Right ventricle myocardium superior (tissue), 1 donor: ENCODE measurements at places on chromosomes 7 and 10. TPM values are rescaled to one million over a fixed set of nuclear protein-coding genes. Genes with fewer than 3 reads are reported as not detected.

The PRKCQ gene
- 0.30 TPM for total RNA-seq

The ASNS gene
- 4.5 TPM for total RNA-seq

The EGFR gene
- total RNA-seq, result 10.1 TPM

The TRUB1 gene
- 12.0 TPM for total RNA-seq

The ITGB1 gene
- total RNA-seq, result 458 TPM

The FXYD4 gene
- not detected for total RNA-seq

DNA sequence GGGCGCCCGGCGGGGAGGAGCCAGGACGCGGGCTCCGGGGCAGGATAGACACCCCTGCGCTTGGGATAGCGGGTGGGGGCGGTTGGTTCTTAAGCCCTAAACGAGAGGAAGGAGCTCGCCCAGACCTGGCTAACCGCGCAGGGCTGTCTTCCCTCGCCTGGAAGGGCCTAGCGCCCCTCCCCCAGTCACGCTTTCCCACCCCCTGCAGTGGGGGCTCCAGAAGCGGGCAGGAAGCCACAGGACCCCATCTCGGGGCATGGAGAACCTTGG lies 6.5 kb downstream of the SHH start:
- DNase-seq, result no peak

DNA sequence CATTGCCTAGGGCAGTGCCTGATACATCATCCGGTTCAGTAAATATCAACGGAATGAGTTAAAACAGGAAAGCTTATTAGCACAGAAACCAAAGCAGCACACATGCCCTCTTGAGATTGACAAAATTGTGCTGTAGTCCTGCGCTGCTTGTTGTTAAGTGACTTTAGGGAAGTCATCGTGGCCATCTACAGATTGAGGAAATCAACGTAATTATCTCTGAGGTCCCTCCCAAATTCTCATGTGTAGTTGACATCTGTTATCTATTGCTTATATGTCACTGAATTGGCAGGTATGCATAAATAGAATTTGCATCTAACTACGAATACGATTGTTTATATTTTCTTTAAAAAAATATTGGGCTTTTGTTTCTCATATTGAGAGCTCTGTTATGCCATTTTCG lies 3.5 kb upstream of the GNB2 start:
- DNase-seq, result no peak

- DNase-seq, result no peak
These were observed 44.4 kb downstream of the SLC35G1 start for GRCh38 chr10:93938140-93938539.

GRCh38 chr10:75723319-75723980 lies 292.0 kb downstream of the LRMDA start:
- DNase-seq, result no peak

DNA sequence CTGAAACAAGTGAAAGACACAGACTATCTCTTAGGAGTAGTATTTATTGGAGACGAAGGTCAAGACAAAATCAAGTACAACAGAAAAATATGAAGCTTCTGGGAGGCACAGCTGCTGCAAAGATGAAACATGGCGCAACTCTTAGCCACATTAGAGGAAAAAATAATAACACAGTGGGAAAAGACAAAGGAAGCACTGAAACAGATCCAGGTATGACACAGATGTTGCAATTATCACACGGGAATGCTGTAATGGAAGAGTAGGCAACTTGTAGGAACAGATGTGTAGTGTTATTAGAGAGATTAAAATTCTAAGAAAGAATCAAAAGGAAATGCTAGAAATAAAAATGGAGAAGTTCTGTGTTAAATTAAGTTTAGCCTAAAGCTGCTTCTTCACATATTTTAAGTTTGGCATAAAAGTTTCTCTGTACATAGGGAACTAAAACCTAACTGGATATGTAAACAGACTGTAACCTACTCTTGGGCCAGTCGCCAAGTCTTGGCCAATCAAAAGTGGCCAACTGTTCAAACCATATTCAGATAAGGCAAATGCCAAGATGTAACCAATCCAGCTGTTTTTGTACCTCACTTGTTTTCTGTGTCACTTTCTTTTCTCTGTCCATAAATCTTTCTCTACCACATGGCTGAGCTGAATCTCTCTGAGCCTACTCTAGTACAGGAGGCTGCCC lies 1132.0 kb upstream of the LRRTM3 start:
- DNase-seq, result no peak

GRCh38 chr7:108246227-108246837 lies 116.2 kb upstream of the LAMB4 start:
- DNase-seq, result no peak

- no peak for DNase-seq
These were observed 64.0 kb upstream of the KLF6 start for GRCh38 chr10:3848775-3849635.

GRCh38 chr7:118006979-118007378 lies 133.7 kb upstream of the CTTNBP2 start:
- DNase-seq, result no peak

DNA sequence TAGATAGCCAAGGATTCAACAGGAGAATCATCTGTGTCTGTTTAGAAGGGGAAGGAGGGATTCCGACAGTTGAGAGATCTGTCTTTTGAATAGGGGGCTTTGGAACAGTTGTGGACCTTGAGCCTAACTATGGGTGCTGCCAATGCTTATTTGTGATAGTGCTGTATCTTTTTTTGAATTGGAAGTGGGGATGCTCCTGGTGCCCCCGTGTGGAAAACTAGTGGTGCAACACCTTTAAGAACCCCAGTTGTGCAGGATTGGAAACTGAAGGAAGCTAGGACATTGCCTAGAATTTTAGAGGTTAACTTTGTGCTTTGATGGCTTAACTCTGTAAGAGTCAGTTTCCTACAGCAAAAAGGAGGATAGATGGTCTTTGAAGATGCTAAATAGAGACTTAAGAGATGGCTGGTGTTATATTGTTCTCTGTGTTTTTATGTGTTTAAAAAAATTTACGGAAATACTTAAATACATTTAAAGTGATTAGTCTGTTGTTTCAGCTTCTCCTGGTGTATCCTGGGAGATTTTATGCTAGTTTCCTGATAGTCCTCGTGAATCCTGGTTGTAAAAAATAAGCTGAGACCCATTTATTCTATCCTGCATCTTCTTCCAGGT lies 69.3 kb downstream of the AP3M1 start:
- no peak for DNase-seq
